HL-60 (cell line): ENCODE measurements at places on chromosomes 1 and 21.

DNA sequence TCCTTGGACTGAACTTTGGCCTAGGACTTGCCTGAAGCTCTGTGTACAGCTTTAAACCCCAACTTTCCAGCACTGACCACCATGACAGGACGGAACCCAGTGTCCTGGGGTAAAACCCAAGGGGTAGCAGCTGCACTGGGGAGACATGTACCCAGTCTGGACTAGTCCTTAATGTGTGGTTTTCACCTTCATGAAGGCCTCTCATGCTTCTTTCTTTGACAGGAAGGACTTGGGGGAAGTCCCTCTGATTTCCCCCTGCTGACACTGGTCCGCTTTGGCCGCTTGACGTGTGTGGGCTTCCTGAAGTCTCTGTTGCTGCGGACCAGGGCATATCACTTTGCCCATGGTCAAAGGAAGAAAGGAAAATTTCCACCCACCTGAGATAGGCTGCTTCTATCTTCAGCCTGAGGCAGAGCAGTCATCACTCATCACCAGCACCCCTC is 66.3 kb upstream of the PRDX6 start:
- no peak for DNase-seq

DNA sequence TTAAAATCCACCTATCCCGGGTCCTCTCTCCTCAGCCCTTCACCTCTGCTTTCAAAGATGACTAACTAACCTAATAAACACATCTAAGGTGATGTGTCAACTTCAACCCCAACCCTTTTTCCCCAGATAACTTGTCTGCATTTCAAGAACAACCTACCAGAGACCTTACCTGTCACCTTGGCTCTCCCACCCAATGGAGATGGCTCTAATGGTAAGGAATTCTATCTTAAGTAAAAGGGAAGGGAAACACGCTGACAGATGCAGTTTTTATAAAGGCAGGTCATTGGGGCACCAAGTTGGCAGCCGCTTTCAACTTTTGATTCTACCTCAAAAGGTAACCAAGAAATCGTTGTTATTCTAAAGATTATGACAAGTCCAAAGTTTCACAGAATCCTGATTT is 37.6 kb downstream of the MRPL39 start:
- DNase-seq: no peak

GRCh38 chr1:160354388-160354985 is 11.3 kb downstream of the NCSTN start:
- no peak for DNase-seq

- no peak for DNase-seq
These were observed 80.2 kb upstream of the KLHDC7A start for GRCh38 chr1:18400347-18401102.

DNA sequence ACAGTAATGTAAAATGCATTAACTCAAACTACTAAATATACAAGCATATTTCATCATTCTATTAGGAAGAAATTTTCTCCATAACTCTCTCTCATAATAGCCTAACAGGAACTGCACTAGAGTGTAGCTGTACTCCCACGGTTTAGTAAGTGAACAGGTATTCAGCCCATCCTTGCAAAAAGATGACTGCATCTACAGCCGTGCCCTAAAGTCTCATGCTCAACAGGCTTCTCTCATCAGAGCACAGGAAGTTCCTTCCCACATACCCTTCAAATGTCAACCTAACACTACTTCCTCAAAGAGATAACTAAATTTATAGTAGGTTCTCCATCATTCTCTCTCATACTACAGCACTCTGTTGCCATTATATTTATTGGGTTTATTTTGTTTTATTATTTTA is 251.6 kb downstream of the AKT3 start:
- DNase-seq: no peak

DNA sequence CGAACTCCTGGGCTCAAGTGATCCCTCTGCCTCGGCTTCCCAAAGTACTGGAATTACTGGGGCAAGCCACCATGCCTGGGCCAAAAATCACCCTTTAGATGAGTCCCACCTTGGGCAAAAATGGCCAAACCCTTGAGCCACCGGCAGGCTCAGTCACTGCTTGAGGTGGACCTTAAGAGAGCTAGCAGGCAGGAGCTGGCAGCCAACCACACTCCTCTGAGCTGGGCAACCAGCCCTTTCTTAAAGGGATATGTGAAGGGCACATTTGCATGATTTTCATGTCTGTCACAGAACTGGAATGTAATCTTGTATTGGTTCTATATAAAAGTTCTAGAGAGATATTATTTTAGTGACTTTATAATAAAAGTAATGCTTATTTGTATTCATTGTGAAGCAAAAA is 316.5 kb downstream of the PBX1 start:
- no peak for DNase-seq

- no peak for DNase-seq
These were observed 79.1 kb downstream of the NDUFS5 start for GRCh38 chr1:39105061-39105840.

GRCh38 chr1:9271283-9271682 is 21.4 kb upstream of the SPSB1 start:
- DNase-seq: no peak

DNA sequence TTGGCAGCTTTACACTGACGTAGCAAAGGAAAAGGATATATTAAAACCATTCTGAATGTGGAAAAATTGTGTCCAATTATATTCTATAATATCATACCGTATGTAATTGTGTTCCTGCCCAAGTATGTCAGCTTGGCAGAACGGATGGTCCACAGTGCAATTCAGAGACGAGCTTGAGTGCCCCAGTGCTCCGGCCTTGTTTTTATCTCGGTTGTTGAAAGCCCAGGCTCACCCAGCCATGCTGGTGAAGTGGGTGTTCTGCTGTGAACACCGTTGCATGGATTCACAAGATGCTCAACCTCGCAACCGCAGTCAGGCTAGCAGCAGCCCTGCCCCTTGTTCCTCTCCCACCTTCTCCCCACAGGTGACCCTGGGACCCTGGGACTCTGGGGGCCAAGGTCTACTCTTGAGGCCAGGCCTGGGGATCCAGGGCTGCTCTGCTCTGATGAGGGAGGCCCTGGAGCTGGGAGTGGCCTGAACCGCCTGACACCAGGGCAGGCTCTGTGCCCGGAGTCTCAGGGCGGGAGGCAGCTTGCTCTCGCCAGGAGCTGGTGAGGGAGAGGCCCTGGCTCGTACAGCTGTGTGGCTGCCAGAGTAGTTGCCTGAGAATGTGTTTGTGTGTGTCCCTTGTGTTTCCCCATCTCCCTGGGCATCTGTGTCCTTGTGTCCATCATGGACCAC is 11.2 kb downstream of the PTPRF start:
- DNase-seq: no peak

- no peak for DNase-seq
These were observed 14.2 kb downstream of the DOP1B start for GRCh38 chr21:36170823-36171222.
